ENCODE measurements at places on chromosomes 3 and 15. TPM values are rescaled to one million over a fixed set of nuclear protein-coding genes. Genes with fewer than 3 reads are reported as not detected.

- peaks cover 4% of the 10 kb centered on the region for H3K36me3 ChIP-seq
- H3K4me3 ChIP-seq, result no peak overlapping the region
- no peak for DNase-seq
- H3K27ac ChIP-seq, result no peak overlapping the region
These were observed 116.9 kb downstream of the PLOD2 start for GRCh38 chr3:146044046-146044445.

Gene RFTN1
- 6.4 TPM for total RNA-seq

DNA sequence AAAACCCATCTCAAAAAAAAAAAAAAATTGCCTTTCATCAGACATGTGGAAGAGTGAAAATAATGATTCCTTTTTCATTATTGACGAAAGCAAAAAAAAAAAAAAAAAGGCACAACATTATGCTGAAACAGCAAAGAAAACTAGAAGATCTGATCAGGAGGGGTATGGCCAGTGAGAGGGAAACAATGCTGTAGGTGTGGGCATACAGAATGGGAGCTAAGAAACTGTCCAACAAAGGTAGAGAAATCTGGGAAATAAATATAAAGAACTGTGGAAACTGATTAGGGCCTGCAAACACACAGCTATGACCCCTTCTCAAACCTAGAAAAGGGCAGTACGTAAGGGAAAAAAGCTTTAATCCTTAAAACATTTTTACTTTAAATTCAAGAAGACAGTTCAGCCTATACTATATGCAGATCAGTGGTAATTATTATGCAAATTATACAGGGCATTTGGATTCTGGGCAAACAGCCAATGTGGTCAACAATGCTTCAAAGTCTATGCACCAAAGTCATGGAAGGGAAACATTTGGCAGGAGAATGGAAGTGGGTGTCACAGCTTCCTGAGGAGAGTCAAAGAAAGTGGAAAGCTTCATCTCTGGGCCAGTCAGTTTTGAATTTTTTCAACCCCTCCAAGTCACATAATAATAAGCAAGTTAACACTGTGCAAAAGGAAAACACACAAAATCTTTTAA lies 68.3 kb upstream of the SLC12A8 start:
- DNase-seq, result no peak
- no peak overlapping the region for H3K4me3 ChIP-seq
- peaks cover 2% of the 10 kb centered on the region for H3K27me3 ChIP-seq
- H3K27ac ChIP-seq, result no peak overlapping the region

DNA sequence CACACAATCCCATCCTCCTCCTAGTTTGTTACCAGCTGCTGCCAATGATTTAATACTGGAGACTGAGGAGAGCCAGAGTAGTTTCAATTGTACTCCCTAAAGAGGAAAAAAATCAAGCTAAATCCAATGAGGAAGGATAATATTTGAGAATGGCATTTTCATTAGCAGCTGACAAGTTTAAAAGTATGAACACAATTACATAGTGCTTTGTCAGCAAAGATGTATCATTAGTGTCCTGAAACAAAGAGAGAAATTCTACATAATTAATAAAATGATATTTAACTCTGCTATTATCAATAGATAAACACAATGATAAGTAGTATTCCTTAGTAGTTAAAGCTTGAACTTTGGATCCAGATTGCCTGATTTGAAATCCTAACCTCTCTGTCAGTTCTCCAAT lies 163.9 kb downstream of the FGF12 start:
- H3K27ac ChIP-seq, result peak overlapping the region; percentile 57
- DNase-seq, result no peak
- H3K4me1 ChIP-seq, result peaks cover 6% of the 10 kb centered on the region
- H3K4me3 ChIP-seq, result no peak overlapping the region

Gene SI
- not detected for total RNA-seq

GRCh38 chr3:171776411-171776810 lies 33.9 kb downstream of the PLD1 start:
- DNase-seq, result no peak
- H3K4me3 ChIP-seq, result no peak overlapping the region
- H3K27me3 ChIP-seq, result peaks cover 2% of the 10 kb centered on the region
- no peak overlapping the region for H3K27ac ChIP-seq

DNA sequence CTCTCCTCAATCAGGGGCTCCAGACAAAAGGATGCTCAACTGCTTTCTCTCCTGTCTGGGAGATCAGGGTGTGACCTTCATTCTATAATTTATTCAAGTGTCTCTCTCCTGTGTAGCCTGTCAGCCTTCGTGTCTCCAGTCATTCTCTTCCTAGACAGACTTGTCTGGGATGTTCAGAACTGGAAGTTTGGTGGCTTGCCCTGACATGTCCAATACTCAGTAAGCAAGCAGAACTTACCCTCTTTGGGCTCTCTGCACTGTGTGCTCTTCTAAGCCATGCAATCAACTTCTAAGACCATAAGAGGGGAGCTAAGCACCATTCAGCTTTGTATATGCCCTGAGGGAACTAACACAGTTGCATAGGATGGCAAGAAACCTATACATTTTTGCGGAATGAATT lies 14.1 kb downstream of the ACKR2 start:
- no peaks in the 10 kb centered on the region for H3K36me3 ChIP-seq
- peak overlapping the region; percentile 16 for H3K27ac ChIP-seq
- H3K4me3 ChIP-seq, result no peak overlapping the region

- no peak overlapping the region for H3K4me3 ChIP-seq
- H3K27me3 ChIP-seq, result no peaks in the 10 kb centered on the region
These were observed 34.7 kb upstream of the LACTB start for GRCh38 chr15:63086947-63087346.

DNA sequence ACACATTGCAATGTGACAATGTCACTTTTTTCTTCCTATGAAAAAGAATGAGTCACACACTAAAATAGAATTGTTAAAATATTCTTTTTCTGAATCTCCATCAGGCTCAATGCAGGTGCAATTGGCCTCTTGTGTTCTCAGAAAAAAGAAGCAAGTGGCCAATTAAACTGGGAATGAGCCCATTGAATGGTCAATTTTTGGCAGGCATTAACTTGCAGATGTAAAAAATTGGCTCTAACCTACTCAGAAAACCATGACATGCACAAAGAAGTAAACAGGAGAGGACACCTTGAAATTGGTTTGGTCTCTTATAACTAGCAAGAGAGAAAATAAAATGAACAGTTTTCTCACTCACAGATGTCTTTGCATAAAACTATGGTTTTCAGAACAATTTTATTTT lies 820.8 kb downstream of the TBL1XR1 start:
- no peaks in the 10 kb centered on the region for H3K4me1 ChIP-seq
- H3K4me3 ChIP-seq, result no peak overlapping the region
- H3K36me3 ChIP-seq, result peaks cover 7% of the 10 kb centered on the region
- no peaks in the 10 kb centered on the region for H3K27me3 ChIP-seq
- H3K27ac ChIP-seq, result no peak overlapping the region

Gene COL6A5
- not detected for total RNA-seq

GRCh38 chr3:107578523-107578922 lies 55.8 kb downstream of the BBX start:
- H3K27ac ChIP-seq, result no peak overlapping the region
- peaks cover 25% of the 10 kb centered on the region for H3K4me1 ChIP-seq
- DNase-seq, result no peak
- H3K36me3 ChIP-seq, result no peaks in the 10 kb centered on the region

- no peak overlapping the region for H3K4me3 ChIP-seq
- H3K36me3 ChIP-seq, result no peaks in the 10 kb centered on the region
- no peak overlapping the region for H3K27ac ChIP-seq
These were observed 493.9 kb downstream of the NLGN1 start for GRCh38 chr3:173891272-173892100.

DNA sequence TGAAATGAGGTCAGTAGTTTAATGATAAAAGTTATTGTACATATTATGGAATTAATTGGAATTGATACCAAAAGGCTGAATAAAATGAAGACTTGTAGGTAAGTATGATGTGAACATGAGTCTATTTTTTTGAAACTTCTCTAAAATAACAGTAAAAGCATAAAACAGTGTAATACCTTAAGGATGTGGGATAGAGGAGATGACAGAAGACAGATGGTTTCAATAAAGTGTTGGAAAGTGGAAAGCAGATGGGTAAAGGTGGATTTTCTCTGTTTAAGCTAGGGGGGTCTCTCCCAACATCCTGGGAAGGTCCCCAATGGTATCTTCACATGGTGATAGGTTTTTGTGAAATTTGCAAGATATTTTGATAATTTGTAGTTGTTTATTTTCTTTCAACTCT lies 41.6 kb downstream of the GMPS start:
- no peak overlapping the region for H3K27ac ChIP-seq
- no peaks in the 10 kb centered on the region for H3K27me3 ChIP-seq

GRCh38 chr3:96994988-96995387 lies 180.6 kb downstream of the EPHA6 start:
- no peaks in the 10 kb centered on the region for H3K36me3 ChIP-seq
- H3K4me1 ChIP-seq, result peaks cover 2% of the 10 kb centered on the region
- H3K27ac ChIP-seq, result no peak overlapping the region
- no peaks in the 10 kb centered on the region for H3K27me3 ChIP-seq
- no peak for DNase-seq
- H3K4me3 ChIP-seq, result no peak overlapping the region

DNA sequence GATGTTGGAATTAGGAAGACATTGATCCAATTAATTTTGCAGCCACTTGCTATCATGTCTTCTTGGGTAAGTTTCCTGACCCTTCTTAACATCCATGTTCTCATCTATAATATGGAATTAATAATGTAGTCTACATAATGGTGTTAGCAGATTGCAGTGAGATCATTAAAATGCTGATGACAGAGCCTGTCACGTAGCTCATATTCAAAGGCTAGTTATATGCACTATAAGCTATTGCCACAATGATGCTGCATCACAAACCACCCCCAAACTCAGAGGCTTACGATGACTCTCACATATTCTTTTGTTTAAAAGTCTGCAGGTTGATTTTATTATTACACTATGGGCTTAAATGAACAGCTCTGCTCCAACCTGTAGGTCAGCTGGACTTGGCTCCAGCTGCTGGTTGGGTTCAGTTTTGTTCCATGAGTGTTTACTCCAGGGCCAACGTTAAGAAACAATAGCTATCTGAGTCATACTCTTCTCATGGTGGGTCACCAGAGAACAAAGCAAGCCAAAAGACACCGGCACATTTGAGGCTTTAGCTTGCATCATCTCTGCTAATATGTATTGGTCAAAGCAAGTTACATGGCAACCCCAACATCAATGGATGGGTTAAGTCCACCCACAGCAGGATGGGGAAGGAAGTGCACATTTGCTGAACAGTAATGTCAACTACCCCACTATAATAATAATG lies 250.0 kb upstream of the SLCO3A1 start:
- no peak overlapping the region for H3K27ac ChIP-seq
- H3K27me3 ChIP-seq, result no peaks in the 10 kb centered on the region
- H3K36me3 ChIP-seq, result no peaks in the 10 kb centered on the region
- H3K4me1 ChIP-seq, result no peaks in the 10 kb centered on the region
- no peak for DNase-seq

Gene MYLK
- 4.3 TPM for total RNA-seq

DNA sequence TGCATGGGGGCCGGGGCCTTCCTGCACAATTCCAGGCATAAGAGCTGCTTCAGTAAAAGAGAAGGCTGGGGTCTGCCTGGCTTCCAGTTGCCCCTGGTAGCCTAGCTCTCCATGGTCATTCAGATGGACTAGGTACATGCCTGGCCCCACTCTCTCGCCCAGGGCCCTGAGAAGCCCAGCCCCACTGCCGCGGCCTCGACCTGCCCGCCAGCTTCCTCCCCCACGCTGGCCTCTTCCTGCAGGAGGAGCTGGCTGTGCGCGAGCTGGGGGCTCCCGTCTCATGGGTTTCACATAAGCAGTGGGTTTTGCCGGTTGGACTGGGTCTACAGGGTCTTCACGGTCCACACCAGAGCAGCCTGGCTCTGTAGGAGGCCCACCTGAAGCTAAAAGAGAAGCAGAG lies 3.6 kb downstream of the PRR20G start:
- H3K4me1 ChIP-seq, result no peaks in the 10 kb centered on the region
- peaks cover 4% of the 10 kb centered on the region for H3K27me3 ChIP-seq
- H3K27ac ChIP-seq, result no peak overlapping the region
- DNase-seq, result no peak
- peaks cover 19% of the 10 kb centered on the region for H3K36me3 ChIP-seq
- H3K4me3 ChIP-seq, result no peak overlapping the region

GRCh38 chr3:72912532-72912931 lies 24.7 kb downstream of the GXYLT2 start:
- DNase-seq, result no peak
- H3K27me3 ChIP-seq, result no peaks in the 10 kb centered on the region
- no peaks in the 10 kb centered on the region for H3K36me3 ChIP-seq
- no peak overlapping the region for H3K4me3 ChIP-seq
- H3K4me1 ChIP-seq, result peaks cover 4% of the 10 kb centered on the region

DNA sequence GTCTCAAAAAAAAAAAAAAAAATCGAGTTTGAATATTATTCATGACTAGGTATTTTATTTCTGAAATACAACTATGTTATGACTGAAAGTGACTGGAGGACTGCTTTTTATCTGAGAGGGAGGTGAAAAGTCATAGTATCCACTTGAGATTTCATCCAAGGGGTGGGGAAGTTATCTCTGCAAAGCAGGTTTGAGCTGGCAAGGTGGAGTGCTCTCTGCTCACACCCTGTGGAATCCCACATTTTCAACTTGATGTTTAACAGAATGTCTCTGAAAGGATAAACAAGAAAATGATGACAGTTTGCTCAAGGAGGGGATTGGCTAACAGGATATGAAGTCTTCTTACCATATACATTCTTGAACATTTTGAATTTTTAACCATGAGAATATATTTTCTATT lies 27.3 kb upstream of the SEC62 start:
- H3K4me3 ChIP-seq, result no peak overlapping the region
- DNase-seq, result no peak
- no peaks in the 10 kb centered on the region for H3K27me3 ChIP-seq
- H3K4me1 ChIP-seq, result no peaks in the 10 kb centered on the region
- no peak overlapping the region for H3K27ac ChIP-seq
- no peaks in the 10 kb centered on the region for H3K36me3 ChIP-seq

Gene BCHE
- 4.0 TPM for total RNA-seq

GRCh38 chr3:179977356-179977755 lies 59.4 kb downstream of the PEX5L start:
- no peaks in the 10 kb centered on the region for H3K27me3 ChIP-seq
- H3K4me3 ChIP-seq, result no peak overlapping the region
- DNase-seq, result no peak
- no peak overlapping the region for H3K27ac ChIP-seq
- H3K36me3 ChIP-seq, result no peaks in the 10 kb centered on the region

Gene CYP8B1
- total RNA-seq, result not detected

Data from glutamatergic neuron (in vitro differentiated cells).